Placental pericyte (primary cell): ENCODE measurements at places on chromosomes 2 and 18. TPM values are rescaled to one million over a fixed set of nuclear protein-coding genes. Genes with fewer than 3 reads are reported as not detected.

The SP5 gene
- not detected in 2 replicates for total RNA-seq

The NOL4 gene
- not detected in 2 replicates for total RNA-seq

The MALL gene
- 2.4 and 27.1 TPM in 2 replicates for total RNA-seq

The SPRED2 gene
- total RNA-seq, result 16.0 and 55.0 TPM in 2 replicates

The FHOD3 gene
- total RNA-seq, result 0.88 and 16.9 TPM in 2 replicates

The SAG gene
- total RNA-seq, result not detected in 2 replicates

The MYOM1 gene
- total RNA-seq, result 0.14 and 0.22 TPM in 2 replicates

The IL1RN gene
- 0.14 TPM in 1 of 2 replicates, not detected in the other for total RNA-seq

The TUBA3E gene
- total RNA-seq, result not detected in 2 replicates

The ZFAND2B gene
- total RNA-seq, result 20.8 and 32.2 TPM in 2 replicates

The UGT1A8 gene
- not detected in 2 replicates for total RNA-seq

The SEMA4F gene
- total RNA-seq, result 4.0 and 5.3 TPM in 2 replicates

The MEP1B gene
- not detected in 2 replicates for total RNA-seq

The PRKAG3 gene
- not detected in 2 replicates for total RNA-seq

The SERPINB12 gene
- not detected in 2 replicates for total RNA-seq

The RAB17 gene
- total RNA-seq, result 0.22 and 0.43 TPM in 2 replicates

The B3GNT7 gene
- total RNA-seq, result 0.14 and 0.44 TPM in 2 replicates

The SLC5A7 gene
- not detected in 2 replicates for total RNA-seq

The RPL31 gene
- total RNA-seq, result 320 and 979 TPM in 2 replicates

The MREG gene
- total RNA-seq, result 1.1 and 3.0 TPM in 2 replicates

The RAX gene
- total RNA-seq, result not detected in 2 replicates

The HS1BP3 gene
- total RNA-seq, result 26.8 and 46.8 TPM in 2 replicates

The MROH2A gene
- total RNA-seq, result not detected in 2 replicates

The CFC1 gene
- total RNA-seq, result not detected in 2 replicates

The COL6A3 gene
- 482 and 2,127 TPM in 2 replicates for total RNA-seq

The NTSR2 gene
- total RNA-seq, result not detected in 2 replicates

The SP140 gene
- 1.1 and 4.4 TPM in 2 replicates for total RNA-seq

The RSAD2 gene
- total RNA-seq, result 0.43 TPM in 1 of 2 replicates, not detected in the other

The ARHGAP15 gene
- not detected in 2 replicates for total RNA-seq

The MYO3B gene
- under 0.01 TPM in 2 replicates for total RNA-seq

The FNDC4 gene
- total RNA-seq, result 2.2 and 14.0 TPM in 2 replicates
